ENCODE measurements at places on chromosomes 1 and 21.

DNA sequence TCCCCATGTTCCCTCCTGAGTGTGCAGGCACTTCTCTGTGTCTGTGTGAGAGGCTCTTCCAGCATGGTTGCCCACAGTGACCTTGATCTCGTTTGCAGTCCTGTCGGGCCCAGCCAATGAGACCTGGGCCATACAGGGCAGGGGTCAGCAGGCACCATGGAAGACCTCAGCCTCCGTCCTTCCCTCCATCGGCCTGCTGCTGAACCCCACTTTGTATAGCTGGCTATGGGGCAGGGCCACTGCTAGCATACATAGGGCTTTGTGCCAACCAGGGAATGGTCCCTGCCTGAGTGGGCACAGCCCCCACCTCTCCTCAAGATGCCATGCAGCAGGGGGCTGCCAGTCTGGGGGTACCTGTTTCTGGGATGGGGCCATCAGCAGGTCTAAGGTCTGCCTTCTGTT is 3.8 kb downstream of the C1orf35 start:
- DNase-seq, result no peak

GRCh38 chr1:91406773-91407389 is 2.2 kb upstream of the HFM1 start:
- DNase-seq, result no peak

- DNase-seq, result no peak
These were observed 20.2 kb upstream of the ACTA1 start for GRCh38 chr1:229454056-229454455.

GRCh38 chr1:178870944-178871343 is at the start of gene ANGPTL1:
Gene ANGPTL1, minus strand, starts transcription at chr1:178871077. Its CDS starts 5,301 bp downstream, at chr1:178865776.
- peak; percentile 2 for DNase-seq

- DNase-seq, result peak; percentile 43
These were observed 11.4 kb upstream of the MTARC1 start for GRCh38 chr1:220775240-220775853.

DNA sequence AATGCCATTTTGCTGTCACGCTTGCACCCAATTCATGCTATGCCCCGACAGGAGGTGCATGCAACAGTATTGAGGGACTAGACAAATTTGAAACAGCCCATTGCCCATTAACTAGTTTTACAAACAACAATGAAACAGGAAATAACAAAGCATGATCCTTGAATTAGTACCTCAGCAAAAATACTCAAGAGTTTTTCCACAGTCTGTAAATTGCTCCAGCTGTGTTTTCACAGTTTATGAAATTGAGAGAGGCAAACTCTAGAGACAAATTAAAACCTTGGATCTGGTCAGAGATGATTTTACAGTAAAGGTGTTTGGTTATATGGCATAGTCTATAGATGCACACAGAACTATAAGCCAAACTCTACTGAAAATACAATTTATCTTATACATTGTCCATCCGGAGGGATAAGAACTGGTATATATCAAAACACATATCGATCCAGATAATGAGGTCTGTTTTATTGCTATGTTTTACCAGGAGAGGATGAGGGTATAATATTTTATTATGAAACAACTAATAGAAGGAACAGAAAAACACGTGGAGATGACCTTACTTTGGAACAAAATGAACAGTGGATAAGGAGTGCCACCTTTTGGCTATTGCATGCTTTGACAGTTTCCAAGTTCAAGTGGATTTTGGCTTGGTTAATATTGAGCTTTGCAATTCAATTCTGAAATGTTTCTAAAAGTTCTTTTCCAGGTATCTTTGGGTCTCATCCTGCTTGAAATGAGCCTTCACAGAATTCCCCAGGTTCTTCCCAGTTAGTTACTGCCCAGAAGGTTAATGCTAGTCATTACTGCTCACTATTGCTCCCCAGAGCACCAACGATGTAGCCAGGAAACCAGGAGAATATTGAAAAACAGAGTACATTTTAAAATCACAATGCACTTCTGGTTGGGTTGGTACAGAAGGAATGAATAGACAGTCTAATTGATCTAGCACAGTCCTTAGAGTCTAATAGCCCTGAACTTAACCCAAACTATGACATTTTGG is 45.7 kb downstream of the ZC3H11B start:
- peak; percentile 40 for DNase-seq

GRCh38 chr1:181180407-181181031 is 92.0 kb downstream of the IER5 start:
- DNase-seq, result no peak

DNA sequence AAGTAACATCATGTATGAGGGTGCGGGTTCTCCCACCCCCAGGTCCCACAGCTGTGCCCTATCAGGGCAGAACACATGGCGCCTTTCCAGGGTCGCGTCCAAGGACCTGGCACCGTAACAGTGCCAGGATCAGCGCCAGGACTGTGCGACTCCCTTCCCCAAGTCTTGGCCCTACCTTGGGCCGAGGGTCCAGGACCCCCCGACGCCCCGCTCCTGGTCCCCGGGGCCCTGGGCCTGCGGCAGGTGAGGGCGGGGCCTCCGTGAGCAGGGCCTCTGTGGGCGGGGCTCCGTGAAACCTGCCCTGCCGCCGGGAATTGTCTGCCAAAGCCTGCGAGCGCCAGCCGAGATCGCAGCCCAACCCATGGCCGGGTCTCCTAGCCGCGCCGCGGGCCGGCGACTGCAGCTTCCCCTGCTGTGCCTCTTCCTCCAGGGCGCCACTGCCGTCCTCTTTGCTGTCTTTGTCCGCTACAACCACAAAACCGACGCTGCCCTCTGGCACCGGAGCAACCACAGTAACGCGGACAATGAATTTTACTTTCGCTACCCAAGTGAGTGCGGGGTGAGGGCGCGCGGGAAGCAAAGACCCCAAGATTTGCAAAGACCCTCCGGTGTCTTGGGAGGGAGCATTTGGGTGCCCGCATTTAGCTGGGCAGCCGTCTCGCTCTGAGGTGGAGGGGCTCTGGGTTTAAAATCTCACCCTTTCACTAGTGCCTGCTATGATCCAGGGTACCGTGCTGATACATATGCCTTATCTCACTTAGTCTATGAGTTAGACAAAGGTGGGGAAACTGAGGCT is at the start of gene RHBG:
Gene RHBG (plus strand): TSS at position 323 of the 796 bp plus-strand sequence. CDS start 39 bp downstream, at position 362.
- peak; percentile 31 for DNase-seq

DNA sequence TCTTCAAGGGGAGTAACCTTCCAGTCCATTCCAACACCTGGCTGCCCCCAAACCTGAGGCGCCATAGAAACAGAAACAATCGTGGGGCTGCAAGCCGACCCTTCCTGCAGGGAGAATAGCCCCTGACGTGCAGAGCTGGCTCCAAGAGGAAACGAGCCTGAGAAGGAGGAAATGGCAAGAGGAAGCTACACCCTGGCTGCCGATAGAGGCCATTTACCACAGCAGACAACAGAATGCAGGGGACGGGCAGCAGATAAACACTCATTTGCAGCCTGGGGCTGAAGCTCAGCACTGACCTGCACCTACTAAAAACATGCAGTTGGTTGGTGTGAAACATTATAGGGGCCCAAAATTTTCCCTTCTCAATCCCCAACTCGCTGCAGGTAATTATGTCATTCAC is 8.7 kb upstream of the TDRD10 start:
- DNase-seq, result peak; percentile 75

- no peak for DNase-seq
These were observed 42.9 kb downstream of the CAPZB start for GRCh38 chr1:19442154-19443096.

DNA sequence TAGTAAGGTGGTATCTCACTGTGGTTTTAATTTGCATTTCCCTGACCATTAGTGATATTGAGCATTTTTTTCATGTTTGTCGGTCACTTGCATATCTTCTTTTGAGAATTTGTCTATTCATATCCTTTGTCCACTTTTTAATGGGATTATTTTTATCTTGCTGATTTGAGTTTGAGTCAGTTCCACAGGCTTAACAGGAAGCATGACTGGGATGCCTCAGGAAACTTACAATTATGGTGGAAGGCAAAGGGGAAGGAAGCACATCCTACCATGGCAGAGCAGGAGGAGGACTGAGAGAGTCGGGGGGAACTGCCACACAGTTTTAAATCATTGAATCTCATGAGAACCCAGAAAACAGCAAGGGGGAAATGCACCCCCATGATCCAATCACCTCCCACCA is 51.1 kb downstream of the ODF2L start:
- no peak for DNase-seq

GRCh38 chr1:84374991-84375696 is 23.1 kb upstream of the DNASE2B start:
- no peak for DNase-seq

DNA sequence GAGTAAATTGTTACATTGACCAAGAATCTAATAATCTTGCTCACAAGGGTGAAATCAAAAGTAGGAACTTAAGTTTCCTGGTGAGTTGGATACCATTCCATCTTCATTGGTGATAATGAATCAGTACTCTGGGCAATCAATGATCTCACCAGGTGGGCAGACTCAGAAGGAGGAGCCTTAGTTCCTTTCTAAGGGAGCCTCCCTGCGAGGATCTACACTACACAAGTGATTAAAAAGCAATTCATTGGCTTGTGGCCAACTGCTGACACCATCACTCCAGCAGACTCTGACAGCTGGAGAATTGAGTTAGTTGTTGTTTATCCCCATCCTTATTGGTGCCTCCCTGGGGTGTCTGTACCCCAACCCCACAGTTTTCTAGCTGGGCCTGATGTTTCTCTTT is 84.1 kb upstream of the VANGL1 start:
- no peak for DNase-seq

- DNase-seq, result no peak
These were observed 22.4 kb upstream of the MAGOH start for GRCh38 chr1:53260631-53261247.

DNA sequence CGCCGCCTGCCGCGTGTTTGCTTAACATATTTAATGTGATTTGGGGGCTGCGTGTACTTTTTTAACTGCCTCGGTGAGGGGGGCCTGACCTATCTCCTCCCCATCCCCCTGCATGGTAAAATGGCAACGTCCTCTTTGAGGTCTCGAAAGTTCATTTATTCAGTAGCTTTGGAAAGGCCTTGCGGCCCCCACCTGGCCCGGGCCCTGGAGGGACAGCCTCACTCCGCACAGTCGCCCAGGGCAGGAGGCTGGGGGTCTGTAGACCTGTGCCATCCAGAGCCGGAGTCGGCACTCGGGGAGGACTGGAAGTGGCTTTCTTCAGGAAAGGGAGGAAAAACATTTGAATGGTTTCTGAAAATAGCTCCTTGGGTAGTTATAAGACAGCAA is 38.0 kb upstream of the ACTRT2 start:
- no peak for DNase-seq

DNA sequence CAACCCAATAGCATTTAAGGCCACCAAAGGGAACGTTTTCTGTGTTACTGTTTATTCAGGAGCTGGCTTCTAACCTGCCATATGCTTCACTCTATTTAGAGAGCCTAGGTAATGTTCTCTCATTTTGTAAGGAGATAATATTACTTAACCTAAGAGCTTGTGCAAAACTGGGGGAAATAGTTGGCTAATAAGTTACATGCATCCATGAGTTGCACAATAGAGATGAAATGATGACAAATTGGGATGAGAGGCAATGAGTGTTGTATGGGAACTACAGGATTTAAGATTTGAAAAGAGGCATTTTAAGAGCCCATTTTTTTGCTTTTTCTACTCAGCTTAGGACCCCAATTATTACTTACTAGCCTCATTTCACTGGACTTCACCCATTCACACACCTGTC is 151.0 kb downstream of the ST6GALNAC3 start:
- DNase-seq, result no peak

- peak; percentile 58 for DNase-seq
These were observed 32.8 kb downstream of the C2CD2 start for GRCh38 chr21:41921021-41921420.

DNA sequence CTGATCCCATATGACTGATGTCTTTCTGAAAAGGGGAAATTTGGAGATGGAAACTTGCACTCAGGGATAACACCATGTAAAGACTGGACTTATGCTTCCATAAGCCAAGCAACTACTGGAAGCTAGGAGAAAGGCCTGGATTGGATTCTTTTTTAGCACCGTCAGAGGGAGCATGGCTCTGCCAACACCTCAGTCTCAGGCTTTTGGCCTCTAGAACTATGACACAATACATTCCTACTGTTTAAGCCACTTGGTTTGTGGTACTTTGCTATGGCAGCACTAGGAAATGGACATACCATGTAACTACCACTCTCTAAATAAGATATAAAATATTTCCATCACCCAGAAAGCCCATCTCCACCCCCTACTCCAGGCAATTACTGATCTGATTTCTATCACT is 139.7 kb downstream of the CYYR1 start:
- no peak for DNase-seq

GRCh38 chr1:79363430-79363829 is 356.9 kb upstream of the ADGRL4 start:
- no peak for DNase-seq

DNA sequence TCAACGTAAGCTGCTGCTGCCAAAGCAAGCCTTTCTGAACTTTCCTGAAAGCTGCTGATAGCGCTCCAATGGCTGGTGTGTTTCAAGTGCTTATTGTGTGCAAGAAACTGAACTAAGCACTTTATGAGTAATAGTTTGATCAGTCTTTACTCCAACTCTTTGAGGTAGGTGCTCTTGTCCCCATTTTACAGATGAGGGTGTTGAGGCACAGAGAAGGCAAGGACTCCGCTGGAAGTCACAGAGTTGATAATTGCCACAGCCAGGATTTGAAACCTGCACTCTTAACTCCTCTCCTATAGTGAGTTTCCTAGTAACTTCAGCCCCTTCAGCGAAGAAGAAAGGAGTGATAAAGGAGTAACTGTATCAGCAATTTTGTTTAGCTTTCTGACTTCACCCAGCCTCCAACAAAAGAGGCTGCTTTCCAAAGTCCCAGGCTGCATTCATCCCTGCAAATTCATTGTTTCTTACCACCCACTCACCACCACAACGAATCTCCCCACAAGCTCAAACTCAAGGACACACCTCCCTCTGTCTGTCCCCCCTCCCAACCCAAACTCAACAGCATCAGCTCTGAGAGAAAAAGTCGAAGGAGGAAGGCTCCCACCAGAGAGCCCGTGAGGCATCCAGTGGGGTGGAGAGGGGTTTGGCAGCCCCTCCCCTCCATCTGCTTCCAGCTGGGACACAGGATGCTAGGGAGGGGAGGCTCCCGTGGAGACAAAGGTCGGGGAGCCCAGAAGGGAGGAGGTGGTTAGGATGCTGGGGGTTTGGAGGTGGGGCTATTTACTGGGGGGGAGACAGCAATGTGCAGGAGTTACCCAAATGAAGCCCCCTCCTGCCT is 139.6 kb downstream of the NAV1 start:
- DNase-seq, result no peak

- no peak for DNase-seq
These were observed 39.3 kb upstream of the ZBTB18 start for GRCh38 chr1:244011786-244012185.

DNA sequence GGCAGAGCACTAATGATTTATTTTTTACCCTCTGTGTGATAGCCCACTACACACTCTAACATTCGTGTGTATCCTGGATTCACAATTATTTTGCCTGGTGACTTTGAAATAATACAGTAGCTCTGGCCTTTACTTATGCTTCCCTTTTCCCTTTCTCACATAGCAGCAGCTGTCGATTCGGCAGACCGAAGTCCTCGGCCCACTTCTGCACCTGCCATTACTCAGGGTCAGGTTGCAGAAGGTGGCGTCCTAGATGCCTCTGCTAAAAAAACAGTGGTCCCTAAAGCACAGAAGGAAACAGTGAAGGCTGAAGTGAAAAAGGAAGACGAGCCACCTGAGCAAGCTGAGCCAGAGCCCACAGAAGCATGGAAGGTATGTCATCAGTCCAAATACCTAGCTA is 70.8 kb downstream of the TMEM200B start:
- no peak for DNase-seq

- no peak for DNase-seq
These were observed 6.8 kb upstream of the OLIG2 start for GRCh38 chr21:33018707-33019465.
